ENCODE measurements at places on chromosomes 7 and 10. TPM values are rescaled to one million over a fixed set of nuclear protein-coding genes. Genes with fewer than 3 reads are reported as not detected.

Gene EPO
- total RNA-seq, result not detected

Gene SERPINE1
- total RNA-seq, result 1.2 TPM

GRCh38 chr10:35942057-35942456, 300.0 kb upstream of the FZD8 start:
- no peak for DNase-seq

DNA sequence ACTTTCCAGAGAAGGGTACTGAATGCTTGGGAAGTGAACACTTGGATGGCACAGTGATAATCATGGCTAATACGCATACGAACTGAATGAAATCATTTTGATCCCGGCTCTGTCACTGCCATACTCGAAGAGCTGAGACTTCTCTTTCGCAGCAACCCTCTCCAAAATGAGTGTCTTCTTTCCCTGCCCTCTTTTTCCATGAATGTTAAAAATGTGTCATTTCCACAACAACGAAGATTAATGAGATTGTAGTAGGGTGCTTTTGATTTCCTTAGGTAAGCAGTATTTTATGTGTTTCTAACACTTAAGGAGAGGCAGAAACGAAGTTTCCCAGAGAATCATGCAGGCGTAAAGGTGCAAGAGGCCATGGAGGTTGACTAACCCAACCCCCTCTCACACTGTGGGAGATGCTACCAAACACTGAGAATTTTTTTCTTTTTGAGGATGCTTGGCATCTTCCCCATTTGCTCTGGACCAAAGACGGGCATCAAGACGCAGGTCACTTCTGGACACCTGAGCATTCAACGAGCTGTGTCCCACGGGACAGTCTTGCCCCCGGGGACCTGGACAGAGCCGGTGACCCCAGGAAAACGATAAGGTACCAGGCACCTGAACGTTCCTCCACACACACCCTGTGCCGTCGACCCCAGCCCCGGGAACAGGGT, 823 bp downstream of the COPG2 start:
- no peak for DNase-seq

- DNase-seq, result no peak
These were observed 581.4 kb upstream of the FOXK1 start for GRCh38 chr7:4100691-4101090.

Data from right cardiac atrium (tissue), 5 donors.